ENCODE measurements at places on chromosomes 3 and 15.

- H3K27me3 ChIP-seq, result no peaks in the 10 kb centered on the region
- H3K4me3 ChIP-seq, result no peak overlapping the region
- no peaks in the 10 kb centered on the region for H3K4me1 ChIP-seq
- no peaks in the 10 kb centered on the region for H3K36me3 ChIP-seq
These were observed 36.5 kb downstream of the RPLP1 start for GRCh38 chr15:69489073-69489571.

GRCh38 chr3:195221876-195222617 lies 48.9 kb downstream of the XXYLT1 start:
- peaks cover 6% of the 10 kb centered on the region for H3K4me1 ChIP-seq
- no peaks in the 10 kb centered on the region for H3K36me3 ChIP-seq
- DNase-seq, result no peak
- no peak overlapping the region for H3K27ac ChIP-seq
- no peak overlapping the region for H3K4me3 ChIP-seq

- no peaks in the 10 kb centered on the region for H3K36me3 ChIP-seq
- H3K27ac ChIP-seq, result no peak overlapping the region
- H3K27me3 ChIP-seq, result no peaks in the 10 kb centered on the region
- no peaks in the 10 kb centered on the region for H3K4me1 ChIP-seq
- H3K4me3 ChIP-seq, result no peak overlapping the region
These were observed 44.0 kb downstream of the KBTBD12 start for GRCh38 chr3:127959041-127959440.

- H3K27ac ChIP-seq, result no peak overlapping the region
- H3K36me3 ChIP-seq, result no peaks in the 10 kb centered on the region
- no peak for DNase-seq
- H3K4me1 ChIP-seq, result peaks cover 4% of the 10 kb centered on the region
- no peaks in the 10 kb centered on the region for H3K27me3 ChIP-seq
These were observed 28.9 kb upstream of the ESYT3 start for GRCh38 chr3:138405486-138405885.

DNA sequence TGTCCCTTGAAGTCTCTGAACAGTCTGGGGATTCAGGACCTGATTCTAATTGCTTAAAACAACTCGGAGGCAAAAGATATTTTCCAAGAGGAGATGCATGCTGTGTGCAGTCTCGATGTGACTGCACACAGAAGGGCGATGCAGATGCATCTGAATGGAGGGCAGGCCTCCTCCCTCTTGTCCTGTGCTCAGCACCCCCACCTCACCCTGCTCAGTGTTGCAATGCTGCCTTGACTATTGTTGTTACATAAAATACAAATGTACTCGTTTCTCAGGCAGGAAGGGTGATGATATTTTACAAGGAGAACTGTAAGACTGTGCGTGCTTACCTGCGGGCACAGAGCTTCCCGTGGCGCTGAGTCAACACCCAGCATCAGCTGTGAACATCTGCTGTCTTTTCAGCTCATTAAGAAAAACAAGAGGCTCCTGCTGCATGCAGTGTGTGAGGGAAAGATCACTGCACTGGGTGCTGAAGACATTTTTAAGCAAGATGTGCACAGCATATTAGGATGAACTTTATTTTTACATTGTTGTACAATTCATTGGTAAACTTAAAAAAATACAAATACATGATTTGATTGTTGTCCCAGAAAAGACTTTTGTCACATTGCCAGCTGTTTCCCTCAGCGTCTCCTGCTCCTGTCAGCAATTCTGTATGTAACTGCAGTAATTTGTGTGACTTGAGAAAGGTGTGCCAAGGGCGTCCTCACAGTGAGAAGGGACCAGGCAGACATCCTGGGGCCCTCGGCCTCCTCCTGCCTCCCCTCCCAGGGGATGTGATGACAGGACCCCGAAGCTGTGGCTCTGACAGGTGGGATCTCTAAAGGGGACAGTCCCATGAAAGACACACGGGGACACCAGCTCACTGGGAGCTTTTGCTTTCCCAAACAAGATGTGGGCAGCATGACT lies 56.3 kb upstream of the RPL32 start:
- 0 out of 2 replicates have a peak, but pooled peaks cover 3% of the 10 kb centered on the region for H3K36me3 ChIP-seq
- no peak overlapping the region for H3K27ac ChIP-seq
- DNase-seq, result no peak
- no peak overlapping the region for H3K4me3 ChIP-seq
- H3K27me3 ChIP-seq, result no peaks in the 10 kb centered on the region

GRCh38 chr3:108602249-108602934 lies 12.9 kb downstream of the DZIP3 start:
- no peaks in the 10 kb centered on the region for H3K36me3 ChIP-seq
- H3K4me1 ChIP-seq, result no peaks in the 10 kb centered on the region
- no peak for DNase-seq
- no peak overlapping the region for H3K4me3 ChIP-seq

GRCh38 chr3:34683851-34684250 lies 885.4 kb downstream of the PDCD6IP start:
- H3K27ac ChIP-seq, result no peak overlapping the region
- H3K36me3 ChIP-seq, result no peaks in the 10 kb centered on the region
- peak; percentile 33 for DNase-seq
- H3K27me3 ChIP-seq, result no peaks in the 10 kb centered on the region

- no peak overlapping the region for H3K4me3 ChIP-seq
- no peaks in the 10 kb centered on the region for H3K36me3 ChIP-seq
- H3K27me3 ChIP-seq, result no peaks in the 10 kb centered on the region
- H3K27ac ChIP-seq, result no peak overlapping the region
- DNase-seq, result no peak
These were observed 73.3 kb upstream of the AKAP13 start for GRCh38 chr15:85306946-85307686.

- no peaks in the 10 kb centered on the region for H3K4me1 ChIP-seq
- no peaks in the 10 kb centered on the region for H3K27me3 ChIP-seq
- no peaks in the 10 kb centered on the region for H3K36me3 ChIP-seq
- DNase-seq, result no peak
- no peak overlapping the region for H3K4me3 ChIP-seq
These were observed 74.4 kb downstream of the MGLL start for GRCh38 chr3:127747751-127748521.

DNA sequence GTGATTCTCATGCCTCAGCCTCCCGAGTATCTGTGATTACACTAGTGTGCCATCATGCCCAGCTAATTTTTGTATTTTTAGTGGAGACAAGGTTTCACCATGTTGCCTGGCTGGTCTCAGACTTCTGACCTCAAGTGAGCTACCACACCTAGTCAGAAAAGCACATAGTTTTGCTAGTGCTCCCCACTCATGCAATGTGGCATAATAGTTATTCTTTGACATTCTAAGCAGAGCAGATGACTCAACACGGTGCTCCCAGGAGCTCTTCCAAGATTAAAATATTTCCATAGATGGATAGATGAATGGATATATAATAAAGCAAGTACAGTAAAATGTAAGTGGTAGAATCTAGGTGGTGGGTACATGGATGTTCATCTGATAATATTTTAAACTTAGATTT lies 53.1 kb upstream of the GK5 start:
- no peak overlapping the region for H3K27ac ChIP-seq
- no peak for DNase-seq
- no peaks in the 10 kb centered on the region for H3K27me3 ChIP-seq
- no peaks in the 10 kb centered on the region for H3K4me1 ChIP-seq
- H3K4me3 ChIP-seq, result no peak overlapping the region

GRCh38 chr15:88647351-88648105 lies 8.7 kb downstream of the ISG20 start:
- H3K4me1 ChIP-seq, result no peaks in the 10 kb centered on the region
- no peak overlapping the region for H3K27ac ChIP-seq
- no peaks in the 10 kb centered on the region for H3K27me3 ChIP-seq
- no peak overlapping the region for H3K4me3 ChIP-seq

- H3K4me3 ChIP-seq, result no peak overlapping the region
- no peak overlapping the region for H3K27ac ChIP-seq
- no peaks in the 10 kb centered on the region for H3K27me3 ChIP-seq
- H3K4me1 ChIP-seq, result no peaks in the 10 kb centered on the region
- no peak for DNase-seq
These were observed 212.8 kb upstream of the EIF1B start for GRCh38 chr3:40096661-40097111.

DNA sequence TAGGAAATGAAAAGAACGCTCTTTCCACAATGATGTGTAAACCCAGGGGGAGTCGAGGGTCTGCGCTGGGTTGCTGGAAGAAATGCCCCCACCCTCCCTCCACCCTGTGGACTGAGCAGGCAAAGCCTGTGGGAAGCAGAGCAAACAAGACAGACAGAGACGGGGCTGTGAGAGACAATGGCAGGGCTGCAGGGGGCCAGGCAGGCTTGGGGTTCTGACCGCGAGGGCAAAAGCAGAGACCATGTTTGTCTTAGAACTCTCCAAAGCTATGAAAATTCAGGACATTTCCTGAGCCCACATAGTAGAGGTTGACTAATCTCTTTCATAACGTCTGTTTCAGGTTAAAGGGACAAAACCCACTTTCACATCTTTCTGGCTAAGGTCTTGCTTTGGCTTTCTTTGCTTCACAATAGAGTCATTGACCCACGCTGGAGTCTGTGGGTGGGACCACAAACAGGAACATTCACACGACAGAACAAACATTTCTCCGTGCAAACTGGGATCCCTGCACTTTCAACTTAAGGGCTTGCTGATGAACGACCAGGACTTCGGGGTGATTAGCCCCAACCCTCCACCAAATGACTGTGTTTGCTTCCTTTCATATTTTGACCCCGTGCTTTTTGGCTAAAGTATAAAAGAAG lies 156.0 kb upstream of the TPM1 start:
- no peak overlapping the region for H3K4me3 ChIP-seq
- DNase-seq, result no peak
- no peaks in the 10 kb centered on the region for H3K27me3 ChIP-seq
- peaks cover 3% of the 10 kb centered on the region for H3K4me1 ChIP-seq
- no peaks in the 10 kb centered on the region for H3K36me3 ChIP-seq

Data from iPS DF 6.9 (cell line).